Natural killer cell treated with Interleukin-12 subunit alpha and Interleukin-12 subunit beta and Interleukin-15 and Interleukin-18, amount 100 ng/mL, for 72 hours (primary cell): ENCODE measurements at places on chromosomes 11 and 22. TPM values are rescaled to one million over a fixed set of nuclear protein-coding genes. Genes with fewer than 3 reads are reported as not detected.

- no peak for DNase-seq
Observed at GRCh38 chr11:121449626-121450025, 2.5 kb upstream of the SORL1 start.

JAM3 gene
- 5.7 TPM for total RNA-seq

LYVE1 gene
- total RNA-seq, result not detected

HSD17B12 gene
- 40.6 TPM for total RNA-seq

GRCh38 chr11:119347242-119347641 is 737 bp upstream of the MFRP start:
- DNase-seq, result no peak

DNA sequence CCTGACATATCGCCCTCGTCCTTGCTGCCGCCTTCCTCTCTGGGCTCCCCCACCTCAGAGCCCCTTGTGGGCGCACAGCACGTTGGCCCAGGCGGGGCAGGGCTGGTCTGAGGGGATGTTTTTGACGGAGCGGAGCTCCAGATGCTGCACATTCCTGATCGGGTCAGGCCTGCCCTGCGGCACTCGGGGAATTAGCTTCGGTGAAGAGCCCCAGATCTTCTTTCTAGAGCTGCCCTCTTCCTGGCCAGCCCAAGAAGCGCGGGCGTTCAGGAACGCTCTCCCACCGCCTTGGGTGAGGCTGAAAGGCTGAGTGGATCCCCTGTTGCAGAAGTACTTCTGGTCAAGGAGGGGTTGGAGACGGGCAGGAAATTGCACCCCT is 12.1 kb downstream of the YPEL4 start:
- DNase-seq, result no peak

GLYATL1 gene
- not detected for total RNA-seq

DNA sequence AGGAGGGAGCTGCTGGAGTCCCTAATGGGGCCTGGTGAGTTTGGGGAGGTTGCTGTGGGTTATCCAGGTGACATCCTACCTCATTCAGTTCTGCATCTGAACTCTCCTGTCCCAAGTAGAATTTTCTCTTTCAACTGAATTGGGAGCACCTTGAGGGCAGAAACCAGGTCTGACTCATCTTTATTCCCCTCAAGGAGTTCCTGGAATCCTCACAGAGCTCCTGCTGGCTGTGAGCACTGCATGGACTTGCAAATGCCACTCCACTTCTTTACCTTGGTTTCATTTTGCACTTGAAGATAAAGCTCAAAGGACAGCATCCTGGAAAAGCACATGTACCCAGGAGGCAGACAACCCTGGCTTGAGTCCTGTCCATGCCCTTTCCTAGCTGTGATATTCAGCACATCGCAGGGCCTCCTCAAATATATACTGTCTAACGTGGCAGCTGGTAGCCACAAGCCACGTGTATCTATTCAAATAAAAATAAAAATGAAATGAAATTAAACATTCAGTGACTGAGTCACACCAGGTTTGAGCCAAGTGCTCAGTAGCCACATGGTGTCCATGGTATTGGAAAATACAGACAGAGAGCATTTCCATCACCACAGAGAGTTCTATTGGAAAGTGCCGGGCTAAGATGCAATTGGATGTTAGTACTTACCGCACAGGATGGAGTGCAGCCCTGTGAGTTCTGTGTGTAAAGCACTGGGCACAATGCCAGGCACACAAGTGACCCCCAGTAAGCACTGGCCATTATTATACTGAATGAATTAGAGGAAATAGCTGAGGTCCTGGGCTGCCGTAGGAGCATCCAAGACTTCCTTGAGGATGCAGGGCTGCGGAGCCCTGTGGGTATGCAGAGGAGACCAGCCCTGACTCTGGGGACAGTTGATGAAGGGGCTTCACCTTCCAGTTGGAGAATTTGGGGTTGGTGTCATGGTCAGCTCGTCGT is 149.0 kb downstream of the PKNOX2 start:
- no peak for DNase-seq

- no peak for DNase-seq
Observed at GRCh38 chr11:46701078-46701654, 335 bp downstream of the ZNF408 start.

DNA sequence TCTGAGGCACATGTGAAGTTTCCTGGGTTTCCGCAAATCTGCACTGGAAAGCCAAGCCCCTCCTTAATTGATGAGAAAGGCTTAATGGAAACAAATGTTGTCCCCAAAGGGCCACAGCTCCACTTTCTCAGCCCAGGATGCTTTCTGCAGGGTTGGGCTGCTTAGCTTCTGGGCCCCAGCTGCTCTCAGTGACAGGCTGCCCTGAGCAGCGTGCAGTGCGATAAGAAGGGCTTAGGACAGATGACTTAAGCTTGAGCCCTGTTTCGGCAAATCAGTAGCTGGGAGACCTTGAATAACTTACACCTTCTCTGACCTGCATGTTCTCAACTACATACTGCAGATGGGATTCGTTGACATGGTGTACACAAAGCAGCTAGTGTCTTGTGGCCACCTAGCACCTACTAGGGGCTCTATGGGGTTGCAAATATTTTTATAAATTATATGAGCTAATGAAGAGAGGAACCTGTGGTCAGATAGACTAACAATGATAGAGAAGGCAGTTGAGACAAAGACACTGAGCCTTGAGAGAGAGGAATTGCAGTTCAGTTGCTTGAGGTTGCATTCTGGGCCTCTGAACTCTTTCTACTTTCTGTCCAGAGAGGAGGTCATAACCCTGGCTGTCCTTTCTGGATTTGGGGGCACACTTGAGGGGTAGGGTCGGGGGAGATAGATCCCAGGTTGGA is 11.5 kb downstream of the STX3 start:
- no peak for DNase-seq

GRCh38 chr22:36467946-36468345 is 13.5 kb downstream of the TXN2 start:
- DNase-seq, result no peak

CFAP68 gene
- total RNA-seq, result 11.8 TPM

DNA sequence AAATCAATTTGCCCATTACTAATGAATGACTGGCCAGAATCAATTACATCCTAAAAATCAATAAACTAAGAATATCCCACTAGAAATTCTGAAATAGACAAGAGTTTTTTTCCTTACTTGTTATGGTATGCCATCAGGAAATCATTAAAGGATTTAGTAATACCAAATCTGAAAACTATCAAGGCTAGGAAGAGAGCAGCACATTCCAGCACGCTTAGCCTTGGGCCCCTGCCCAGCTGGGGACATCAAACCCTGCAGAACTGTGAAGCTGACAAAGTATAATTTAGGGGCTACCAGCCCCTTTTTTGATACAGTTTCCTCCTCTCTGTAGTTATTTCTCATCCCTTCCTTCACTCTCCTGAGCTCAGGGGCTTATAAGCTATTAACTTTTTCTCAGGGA is 247.8 kb upstream of the ZC3H12C start:
- no peak for DNase-seq

MIAT gene
- total RNA-seq, result 6.0 TPM

DNA sequence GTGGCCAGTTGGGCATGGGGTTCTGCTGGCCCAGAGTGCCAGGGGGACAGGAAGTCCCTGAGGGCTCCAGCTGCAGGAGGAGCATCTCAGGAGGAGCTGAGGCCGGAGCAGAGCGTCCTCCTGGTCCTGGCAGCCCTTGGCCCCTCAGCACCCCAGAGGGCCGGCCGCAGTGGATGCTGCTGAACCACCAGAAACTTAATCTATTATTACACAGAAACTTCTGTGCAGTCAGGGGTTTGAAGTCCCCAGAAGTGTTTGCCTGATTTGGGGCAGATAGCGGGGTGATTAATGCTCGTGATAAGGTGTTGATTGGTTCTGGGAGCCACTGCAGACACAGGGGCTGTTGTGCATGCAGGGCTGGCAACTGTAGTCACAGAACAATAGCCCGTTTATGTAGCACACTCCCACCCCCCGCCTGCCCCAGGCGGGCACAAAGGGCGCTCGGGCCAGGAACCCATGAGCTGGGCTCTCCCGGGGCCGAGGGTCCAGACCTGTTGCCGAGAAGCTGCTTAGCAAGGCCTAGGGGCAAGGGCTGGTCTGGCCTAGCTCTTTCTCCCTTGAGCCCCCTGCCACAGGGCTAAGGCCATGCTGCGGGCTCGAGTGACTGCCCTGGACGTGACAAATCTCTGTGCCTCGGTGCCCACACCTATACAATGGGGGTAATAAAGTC is 29.0 kb upstream of the KCNQ1OT1 start:
- no peak for DNase-seq

DNA sequence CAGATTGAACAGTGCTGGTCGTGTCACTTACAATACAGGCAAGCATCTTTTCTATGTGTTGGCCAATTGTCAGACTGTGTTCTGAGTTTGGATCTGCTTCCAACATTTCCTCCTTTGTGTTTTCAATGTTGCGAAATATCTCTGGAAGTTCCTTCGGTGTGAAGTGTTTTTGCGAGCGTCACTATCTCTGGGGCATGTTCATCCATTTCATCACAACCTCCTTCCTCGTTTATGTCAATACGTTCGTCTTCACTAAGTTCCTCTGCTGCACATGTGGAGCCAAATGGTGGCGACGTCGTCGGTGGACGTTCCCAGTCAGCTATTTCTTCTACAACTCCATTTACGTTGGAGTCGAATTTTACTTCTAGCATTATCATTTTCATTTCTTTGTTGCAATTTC is 100.2 kb upstream of the LMO1 start:
- no peak for DNase-seq

DNA sequence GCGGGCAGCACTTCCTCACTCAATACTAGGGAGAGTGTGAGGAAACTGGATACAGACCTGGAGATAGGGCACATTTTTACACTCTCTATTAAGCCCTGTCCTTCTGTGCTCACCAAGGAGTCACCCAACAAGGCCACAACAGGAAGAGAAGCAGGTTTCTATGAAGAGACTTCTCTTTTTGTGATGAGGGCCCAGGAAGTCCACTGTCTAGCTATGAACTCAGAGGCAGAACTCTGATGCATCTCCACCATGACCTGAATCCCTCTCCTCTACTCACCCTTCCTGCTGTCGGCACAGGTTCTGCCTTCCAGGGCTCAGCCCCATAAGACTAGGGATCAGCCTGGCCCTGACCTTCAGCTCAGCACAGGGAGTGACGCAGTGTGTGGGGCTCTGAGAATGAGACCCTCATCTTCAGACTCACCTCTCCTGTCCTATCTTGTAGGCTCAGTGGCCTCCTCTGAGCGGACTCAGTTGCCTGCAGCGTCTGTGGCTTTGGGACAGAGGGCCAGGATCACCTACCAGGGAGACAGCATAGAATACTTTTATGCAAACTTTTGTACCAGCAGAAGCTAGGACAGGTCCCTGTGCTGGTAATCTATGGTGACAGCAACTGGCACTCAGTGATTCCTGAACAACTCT is 49.3 kb upstream of the IGLL5 start:
- DNase-seq, result no peak

- DNase-seq, result no peak
Observed at GRCh38 chr22:17508110-17508509, 55.2 kb upstream of the SLC25A18 start.

GRCh38 chr11:85394283-85394682 is 232.9 kb downstream of the DLG2 start:
- no peak for DNase-seq

PARVA gene
- not detected for total RNA-seq

GRCh38 chr11:115144014-115144413 is 360.2 kb downstream of the CADM1 start:
- no peak for DNase-seq

DNA sequence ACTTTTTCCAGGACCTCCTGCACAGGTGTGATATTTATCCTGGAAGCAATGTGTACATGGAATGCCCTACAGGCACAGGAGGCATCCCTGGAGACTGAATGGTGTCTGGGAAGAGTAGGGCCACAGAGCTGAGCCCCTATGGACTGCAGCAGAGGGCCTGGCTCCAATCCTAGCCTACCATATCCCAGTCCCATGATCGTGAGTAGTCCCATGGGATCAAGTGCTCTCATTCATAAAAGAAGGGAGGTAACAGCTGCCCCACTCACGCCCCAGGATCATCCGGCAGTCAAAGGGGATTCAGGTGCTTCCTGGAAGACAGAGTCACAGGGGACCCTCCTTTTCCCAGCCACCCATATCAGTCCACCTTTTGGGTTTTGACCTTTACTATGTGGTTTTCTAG is 24.0 kb downstream of the ANKK1 start:
- DNase-seq, result no peak
